Foreskin fibroblast (primary cell): ENCODE measurements at places on chromosomes 13 and 19.

DNA sequence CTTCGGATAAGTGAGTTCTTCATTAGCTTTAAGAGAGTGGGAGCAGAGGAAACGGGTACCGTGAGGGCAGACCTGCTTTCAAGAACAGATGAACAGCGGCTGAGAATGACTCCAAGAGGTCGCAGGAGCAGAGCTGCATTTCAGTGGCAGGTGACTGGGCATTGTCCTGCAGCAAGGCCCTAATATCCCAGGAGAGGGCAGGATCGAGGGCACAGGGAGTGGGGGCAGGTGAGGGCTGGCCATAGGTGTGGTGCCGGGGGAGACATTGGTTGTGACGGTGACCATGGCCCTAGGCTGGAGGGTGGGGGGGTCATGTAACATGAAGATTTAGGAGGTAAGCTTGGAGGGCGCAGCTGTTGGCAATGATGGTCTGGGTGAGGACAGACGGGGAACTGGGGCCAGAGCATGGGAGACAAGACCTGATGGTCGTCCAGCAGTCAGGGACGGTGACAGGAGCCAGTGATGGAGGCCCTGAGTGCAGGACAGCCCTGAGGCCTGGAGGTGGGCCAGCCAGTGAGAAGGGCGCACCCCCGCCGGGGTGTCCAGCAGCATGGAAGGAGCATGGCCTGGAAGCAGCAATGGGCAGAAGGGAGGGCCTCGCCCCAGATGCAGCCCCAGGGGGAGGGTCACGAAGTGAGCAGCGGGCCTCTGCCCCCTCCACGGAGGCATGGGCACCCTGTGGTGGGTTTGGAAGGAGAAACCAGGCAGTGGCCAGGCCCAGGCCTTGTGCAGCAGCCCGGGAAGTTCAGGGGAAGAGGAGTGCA is 29.2 kb upstream of the LAMP1 start:
- DNase-seq, result no peak

DNA sequence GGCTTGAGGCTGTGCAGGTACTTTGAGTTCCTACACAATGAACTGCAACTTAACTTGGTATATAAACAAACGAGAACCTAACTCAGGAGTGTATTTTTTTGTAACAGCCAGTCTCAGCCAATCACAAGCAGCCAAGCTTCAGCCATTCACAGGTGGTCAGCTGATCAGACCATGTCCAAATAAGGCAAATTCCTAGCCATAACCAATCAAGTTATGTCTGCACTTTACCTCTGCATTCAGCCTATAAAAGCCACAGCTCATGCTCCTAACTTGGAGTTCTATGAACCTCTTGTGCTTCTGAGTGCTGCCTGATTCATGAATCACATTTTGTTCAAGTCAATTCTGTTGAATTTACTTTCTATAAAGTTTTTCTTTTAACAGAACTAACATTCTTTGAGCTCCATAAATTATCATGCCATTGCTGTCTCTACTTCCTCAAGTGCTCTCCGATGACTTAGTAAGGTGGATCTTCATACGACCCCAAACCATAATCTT is 16.8 kb upstream of the MEDAG start:
- no peak for DNase-seq

GRCh38 chr13:109361562-109362289 is 424.7 kb downstream of the IRS2 start:
- no peak for DNase-seq

- DNase-seq, result no peak
Measured at GRCh38 chr19:19550972-19551852, 13.1 kb downstream of the CILP2 start.

DNA sequence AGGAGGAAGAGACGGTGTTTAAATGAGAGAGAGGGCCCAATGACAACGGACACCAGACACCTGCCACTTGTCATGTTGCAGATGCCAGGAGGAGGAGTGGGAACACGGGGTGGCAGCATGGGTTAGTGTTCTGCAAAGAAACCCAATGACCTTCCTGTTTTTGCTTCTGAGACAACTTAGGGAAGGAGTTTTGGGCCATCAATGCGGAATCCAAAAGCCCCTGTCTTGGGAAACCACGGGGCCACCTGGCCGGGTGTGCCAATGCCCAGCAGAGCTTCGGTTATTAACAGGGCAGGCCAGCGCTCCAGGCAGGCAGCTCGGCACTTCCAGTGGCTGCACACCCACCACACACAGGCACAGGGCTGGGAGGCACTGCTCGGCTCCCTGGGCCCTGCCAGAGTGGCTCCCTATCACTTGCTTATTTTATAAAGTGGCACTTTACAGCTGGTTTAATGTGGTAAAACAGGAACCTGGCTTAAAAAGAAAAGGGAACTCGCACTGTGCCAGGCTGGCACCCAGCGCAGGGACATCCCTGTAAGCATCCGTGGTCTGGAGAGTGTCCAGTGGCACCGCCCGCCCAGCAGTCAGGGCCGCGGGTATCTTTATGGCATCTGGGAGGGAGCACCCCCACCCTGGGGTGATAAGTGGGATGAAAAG is 19.1 kb downstream of the ELL start:
- DNase-seq, result no peak

- peak; percentile 40 for DNase-seq
Measured at GRCh38 chr19:38375748-38376147, 1.4 kb downstream of the PSMD8 start.

- DNase-seq, result no peak
Measured at GRCh38 chr19:4966591-4966990, 2.3 kb upstream of the KDM4B start.

GRCh38 chr19:29928831-29929230 is 13.2 kb upstream of the URI1 start:
- DNase-seq, result no peak

DNA sequence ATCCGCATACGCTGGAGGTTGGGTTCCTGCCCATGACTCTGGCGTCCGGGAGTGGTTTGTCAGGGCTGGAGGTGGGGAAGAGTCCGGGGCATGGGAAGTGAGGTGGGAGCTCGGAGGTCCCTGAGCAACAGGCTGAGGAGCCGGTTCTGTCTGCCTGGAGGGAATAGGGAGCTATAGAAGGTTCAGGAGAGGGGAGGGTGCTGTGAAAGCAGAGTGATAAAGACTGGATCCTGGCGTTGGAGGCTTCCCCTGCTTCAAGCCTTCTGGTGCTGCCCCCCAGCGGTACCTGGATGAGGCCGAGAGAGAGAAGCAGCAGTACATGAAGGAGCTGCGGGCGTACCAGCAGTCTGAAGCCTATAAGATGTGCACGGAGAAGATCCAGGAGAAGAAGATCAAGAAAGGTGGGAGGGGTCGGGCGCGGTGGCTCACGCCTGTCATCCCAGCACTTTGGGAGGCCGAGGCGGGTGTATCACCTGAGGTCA is 2.6 kb downstream of the HMG20B start:
- DNase-seq, result peak; percentile 47
